ENCODE measurements at places on chromosomes 2 and 18.

DNA sequence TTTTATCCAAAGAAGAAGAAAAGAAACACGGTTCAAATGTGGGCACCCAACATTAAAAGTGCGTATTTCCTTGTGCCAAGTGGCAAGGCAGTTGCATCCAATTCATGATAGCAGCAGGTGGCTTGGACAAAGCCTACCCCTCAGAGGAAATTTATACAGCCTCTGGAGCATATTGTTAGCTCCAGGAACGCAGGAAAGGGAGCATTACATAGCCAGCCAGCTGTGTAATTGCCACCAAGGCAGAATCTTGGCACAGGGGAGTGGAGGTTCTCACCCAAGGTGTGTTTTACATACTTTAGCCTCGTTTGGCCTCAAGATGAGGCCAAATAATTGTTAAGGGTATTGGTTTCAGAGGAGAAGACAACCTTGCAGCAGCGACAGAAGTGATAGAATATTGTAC, 526.9 kb downstream of the TMEM182 start:
- no peak for DNase-seq

DNA sequence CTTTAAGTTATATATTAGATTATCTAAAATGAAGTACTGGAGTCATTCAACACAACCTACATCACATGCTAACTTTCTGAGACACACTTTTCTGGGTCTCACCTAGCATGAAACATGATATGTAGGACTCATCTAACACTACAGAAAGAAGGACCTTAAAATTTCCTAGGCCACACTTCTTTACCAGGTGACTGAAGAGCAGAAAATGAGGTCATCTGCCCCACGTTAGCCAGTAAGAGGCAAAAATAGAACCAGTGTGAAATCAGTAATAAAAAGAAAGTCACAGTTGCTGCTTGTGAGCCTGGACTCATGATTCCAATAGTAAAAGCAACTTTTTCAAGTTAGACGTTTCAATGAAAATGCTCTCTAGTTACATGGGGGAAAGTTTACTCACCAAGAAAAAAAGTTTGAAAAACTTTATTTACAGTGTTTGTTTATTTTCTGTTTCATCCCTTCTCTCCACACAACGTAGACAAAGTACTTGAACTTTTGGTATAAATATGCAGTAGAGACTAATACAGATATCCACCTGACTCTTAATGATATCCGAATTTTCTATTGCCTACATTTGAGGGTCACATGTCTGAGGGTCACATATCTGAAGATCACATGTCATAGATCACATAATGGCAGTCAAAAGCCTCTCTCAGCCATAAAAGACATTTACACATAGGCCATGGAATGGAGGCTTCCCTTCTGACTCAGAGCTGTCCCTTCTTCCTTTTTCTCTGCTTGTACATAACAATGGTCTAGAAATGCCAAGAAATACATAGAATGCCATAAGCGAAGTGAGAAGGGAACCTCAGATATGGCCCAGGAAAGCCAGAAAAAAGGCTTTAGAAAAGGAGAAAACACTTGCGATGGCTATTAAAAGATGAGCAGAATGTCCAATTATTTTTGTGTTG, 362.9 kb downstream of the ZEB2 start:
- DNase-seq = no peak

GRCh38 chr18:72155327-72155726, 388.8 kb downstream of the CBLN2 start:
- no peak for DNase-seq

DNA sequence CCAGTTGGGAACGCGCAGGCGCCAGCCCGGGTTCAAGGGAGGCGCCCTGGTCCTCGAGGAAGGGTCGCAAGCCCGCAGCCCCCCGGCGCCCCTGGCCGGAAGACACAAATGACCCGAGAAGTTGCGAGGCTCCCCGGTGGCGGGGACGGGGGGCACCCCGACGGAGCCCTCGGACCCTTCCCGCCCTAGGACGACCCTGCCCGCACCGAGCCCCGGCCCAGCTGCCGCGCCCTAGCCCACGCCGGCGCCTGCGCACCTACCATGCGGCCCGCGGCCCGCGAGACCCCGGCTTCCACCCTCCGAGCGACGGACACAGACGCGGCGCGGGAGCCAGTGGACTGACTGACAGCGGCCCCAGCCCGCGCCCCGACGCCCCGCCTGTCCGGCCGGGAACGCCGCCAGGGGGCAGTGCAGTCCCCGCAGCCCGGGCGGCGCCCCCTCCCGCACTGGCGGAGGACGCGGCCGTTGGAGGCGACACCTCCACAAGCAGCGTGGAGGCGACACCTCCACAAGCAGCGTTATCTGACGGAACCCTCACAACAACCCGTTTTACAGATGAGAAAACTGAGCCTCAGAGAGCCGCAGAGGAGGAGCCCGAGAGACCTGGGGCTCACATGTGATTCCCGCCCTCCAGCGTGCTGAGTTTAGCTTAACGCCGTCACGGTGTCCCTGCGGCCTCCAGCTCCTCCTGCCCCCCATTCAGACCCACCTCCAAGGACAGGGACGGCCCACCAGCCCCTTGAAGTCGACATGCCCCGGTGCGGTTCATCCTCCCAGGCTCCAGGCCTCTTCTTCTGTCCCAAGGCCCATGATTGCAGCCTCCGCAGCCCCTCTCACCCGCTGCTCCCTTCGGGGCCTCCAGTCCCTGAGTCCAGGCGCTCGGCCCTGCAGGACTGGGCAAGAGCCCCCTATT, at the start of gene NMUR1:
Gene NMUR1, minus strand, starts transcription at position 347 of the 913 bp plus-strand sequence. Its CDS starts 84 bp downstream, at position 263.
- DNase-seq = peak; percentile 17

- DNase-seq = no peak
Measured at GRCh38 chr2:219526320-219527075, 12.2 kb downstream of the ASIC4 start.

DNA sequence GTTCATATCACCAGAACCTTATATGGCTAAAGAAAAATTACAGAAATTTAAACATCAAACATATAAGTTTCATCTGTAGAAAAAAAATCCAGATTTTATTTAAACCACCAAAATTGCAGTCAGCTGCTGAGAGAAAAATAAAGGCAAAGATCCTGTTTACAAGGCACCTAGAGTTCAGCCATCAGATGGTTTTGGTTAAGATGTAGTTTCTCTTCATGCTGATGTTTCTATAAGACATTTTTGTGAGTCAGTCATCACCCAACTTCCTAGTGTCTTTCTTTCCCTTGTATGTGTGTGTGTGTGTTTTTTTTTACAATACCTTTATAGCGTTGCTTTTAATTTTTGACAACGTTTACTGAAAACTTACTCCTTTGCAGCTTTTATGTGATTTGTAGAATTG, 26.1 kb upstream of the MMADHC start:
- no peak for DNase-seq

- DNase-seq = no peak
Measured at GRCh38 chr18:21117409-21118131, 6.0 kb upstream of the ROCK1 start.

DNA sequence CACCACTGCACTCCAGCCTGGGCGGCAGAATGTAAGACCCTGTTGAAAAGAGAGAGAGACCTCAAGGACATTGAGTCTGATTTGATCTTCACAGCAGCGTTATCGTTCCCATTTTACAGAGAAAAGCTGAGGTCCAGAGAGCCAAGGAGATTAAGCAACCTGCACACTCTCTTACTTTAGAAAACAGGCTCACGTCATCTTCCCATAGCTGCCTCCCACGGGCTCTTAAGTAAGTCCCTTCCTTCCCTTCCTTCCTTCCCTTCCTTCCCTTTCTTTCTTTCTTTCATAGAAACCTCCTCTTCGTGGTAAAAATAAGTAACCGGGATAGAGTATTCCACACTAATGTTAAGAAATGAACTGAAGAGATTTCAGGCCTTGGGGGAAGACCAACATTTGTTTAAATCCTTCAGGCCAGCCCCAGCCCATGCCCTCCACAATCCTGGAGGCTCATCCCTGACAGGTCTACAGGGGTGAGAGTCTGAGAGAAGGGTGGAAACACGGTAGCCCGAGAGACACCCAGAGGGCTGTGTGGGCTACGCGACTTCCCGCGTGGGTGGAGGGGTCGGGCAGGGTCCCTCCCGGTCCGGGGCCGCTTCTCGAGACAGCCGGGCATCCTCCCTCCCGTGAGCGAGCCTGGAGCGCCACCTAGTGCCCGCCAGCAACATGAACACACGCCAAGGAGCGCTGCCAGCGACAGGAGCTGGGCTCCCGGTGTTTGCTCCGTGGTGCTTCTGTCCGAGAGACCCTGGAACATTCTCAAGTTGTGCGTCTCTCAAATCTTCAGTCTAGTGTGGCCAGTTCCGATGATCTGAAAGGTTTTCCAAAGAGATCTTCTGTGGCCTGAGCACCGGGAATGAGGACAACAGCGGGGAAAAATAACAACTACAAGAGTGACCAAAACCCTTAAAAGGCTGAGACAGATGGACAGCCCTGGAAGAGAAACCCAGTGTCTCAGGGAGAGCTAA, 160.3 kb downstream of the INO80D start:
- peak; percentile 69 for DNase-seq

DNA sequence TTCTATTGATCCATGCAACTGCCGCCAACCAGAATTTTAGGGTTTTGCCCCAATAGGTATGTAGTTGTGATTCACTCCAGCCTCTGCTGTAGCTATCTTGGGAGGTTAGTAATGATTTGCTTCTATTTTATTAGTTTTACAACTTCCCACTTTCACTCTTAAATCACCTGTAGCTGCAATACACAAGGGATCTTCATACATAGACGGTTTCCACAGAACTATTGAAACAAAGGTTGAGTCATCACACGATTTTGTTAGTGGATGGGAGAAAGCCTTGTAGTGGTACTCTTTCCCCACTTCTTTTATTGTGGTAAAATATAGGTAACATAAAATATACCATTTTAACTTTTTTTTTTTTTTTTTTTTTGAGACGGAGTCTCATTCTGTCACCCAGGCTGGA, 104.2 kb upstream of the SPRED2 start:
- DNase-seq = no peak

DNA sequence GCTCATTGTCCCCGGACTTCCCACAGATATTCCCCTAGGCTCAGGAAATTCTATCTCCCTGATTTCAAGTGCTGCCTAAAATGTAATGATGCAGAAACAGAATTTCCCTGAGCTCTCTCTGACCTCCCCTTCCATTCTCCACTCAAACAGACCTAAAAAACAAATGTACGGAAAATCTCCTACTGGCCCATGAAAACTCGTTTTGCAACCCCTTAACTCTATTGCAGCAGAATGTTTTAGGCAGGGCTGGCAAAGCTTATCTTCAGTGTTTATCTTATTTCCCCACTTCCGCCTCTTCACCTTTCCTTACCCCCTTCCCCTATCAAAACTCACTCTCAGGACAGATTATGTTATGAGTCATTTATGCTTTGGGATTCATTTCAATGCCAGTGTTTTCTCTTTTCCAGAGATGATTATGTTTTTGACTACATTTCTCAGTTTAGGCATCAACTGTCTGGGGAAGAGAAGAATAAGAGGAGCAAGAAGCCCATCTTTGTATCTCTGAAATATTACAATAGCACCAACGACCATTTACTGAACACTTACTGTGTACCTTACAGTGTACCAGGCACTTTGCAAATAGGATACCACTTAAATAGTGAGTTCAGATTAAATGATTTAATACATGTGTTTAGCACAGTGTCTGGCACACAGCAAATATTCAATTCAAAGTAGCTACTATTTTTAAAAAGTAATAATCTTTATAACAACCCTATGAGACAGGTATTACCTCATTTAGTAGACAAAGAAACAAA, 53.9 kb upstream of the STPG4 start:
- DNase-seq = peak; percentile 38

- no peak for DNase-seq
Measured at GRCh38 chr2:103879101-103879500, 974.8 kb upstream of the POU3F3 start.

DNA sequence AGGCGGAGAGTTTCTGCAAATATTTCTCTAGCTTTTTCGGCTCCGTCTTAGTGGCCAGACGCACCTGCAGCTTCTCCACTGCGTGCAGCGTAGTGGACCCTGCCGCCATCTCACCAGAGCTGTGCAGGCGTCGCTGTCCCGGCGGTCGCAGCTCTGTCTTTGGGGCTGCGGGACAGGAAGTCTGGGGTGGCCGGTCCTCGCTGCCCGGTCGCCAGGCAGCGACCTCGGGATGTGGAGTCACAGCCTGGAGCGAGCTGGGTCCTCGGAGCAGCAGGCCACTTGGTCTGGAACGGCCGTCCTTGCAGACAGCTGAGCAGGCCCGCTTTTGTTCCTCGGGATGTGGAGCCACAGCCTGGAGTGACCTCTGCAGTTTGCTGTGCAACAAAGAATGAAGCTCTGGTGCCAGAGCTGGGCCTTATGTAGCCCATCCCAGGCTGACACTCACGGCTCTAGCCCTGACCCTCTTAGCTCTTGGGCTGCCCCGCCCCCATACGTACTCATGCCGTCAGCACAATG, at the start of gene ELOA2:
Gene ELOA2, minus strand, starts transcription at position 466 of the 516 bp plus-strand sequence. Its CDS starts 357 bp downstream, at position 109.
- DNase-seq = no peak

GRCh38 chr2:133844214-133844892, 276.1 kb upstream of the NCKAP5 start:
- DNase-seq = peak; percentile 80

DNA sequence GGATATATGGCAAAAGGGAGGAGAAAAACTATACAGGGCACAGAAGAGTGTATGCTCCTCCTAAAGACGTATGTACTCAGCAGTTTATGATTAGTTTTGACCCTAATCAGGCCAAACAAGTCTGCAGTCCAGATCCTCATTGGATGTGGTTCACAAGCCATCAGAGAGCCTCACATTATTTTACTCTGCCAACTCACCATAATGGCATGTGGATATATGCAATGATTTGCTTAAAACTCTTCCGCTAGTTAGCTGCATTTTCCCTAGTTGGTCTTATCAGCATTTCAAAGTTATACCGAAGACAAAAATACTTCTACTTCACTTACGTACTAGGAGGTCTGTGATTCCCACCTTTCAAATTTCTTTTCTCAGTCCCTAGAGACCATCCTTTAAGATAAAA, 198.4 kb downstream of the CMPK2 start:
- DNase-seq = no peak

- no peak for DNase-seq
Measured at GRCh38 chr18:13165636-13166423, 52.7 kb upstream of the LDLRAD4 start.

GRCh38 chr2:23498943-23499342, 114.0 kb downstream of the KLHL29 start:
- DNase-seq = no peak

DNA sequence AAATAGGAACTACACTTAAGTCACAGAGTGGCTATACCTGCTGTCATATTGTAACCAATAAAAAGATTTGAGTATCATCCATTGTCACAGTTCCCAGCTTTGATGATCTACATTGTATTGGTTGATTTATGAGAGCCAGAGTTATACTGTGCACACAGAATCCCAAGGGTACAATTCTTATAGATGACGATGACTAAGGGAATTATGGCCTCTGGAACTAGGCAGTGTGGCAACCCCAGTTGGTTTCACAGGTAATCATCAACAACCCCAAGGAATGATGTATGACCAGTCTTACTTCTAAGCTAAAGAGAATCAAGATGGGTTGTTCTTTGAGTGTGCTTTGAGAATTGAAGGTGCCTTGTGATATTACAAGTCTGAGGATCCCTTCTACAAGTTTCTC, 217.3 kb downstream of the ETAA1 start:
- no peak for DNase-seq

DNA sequence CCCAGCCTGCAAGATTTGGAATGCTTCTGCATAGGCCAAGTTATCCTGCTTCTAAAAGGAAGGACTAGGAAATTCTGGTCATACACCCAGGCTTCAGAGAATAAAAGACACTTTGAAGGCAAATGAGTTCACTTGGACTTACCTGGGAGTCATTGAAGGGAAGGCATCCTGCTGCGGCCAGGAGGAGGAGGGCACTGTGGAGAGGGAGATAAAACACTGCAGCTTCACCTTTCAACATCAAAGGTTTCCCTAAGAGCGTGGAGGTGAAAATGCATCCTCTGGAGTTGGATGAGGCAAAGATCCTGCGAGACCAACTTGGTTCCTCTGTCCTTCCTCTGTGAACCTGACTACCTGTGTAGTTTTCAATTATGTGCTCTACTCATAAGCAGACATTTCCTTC, 79.5 kb upstream of the RIOK3 start:
- DNase-seq = no peak

- DNase-seq = no peak
Measured at GRCh38 chr2:150735894-150736498, 248.5 kb upstream of the RND3 start.

All from RWPE1 (cell line).